Osteocyte (in vitro differentiated cells): ENCODE measurements at places on chromosomes 5 and 9.
A peak's percentile ranks its signal among the peaks of the same experiment; 100 is the strongest.

DNA sequence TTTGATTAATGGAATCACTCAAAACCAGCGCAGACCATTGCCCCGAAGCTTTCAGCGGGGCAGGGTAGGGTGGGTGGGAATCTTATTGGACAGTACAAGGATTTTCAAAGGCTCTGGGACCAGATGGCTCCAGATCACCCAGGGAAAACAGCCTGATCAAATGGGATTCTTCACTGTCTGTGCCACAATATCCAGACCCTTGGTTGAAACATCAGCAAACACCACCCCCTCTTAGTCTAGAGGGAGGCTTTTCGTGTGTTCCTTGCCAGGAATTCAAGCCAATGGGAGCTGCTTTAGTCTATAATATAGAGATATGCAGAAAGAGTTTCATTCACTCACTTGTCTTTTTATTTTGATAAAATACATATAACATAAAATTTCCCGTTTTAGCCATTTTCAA lies 1.7 kb downstream of the GFI1B start:
- no peak for DNase-seq

DNA sequence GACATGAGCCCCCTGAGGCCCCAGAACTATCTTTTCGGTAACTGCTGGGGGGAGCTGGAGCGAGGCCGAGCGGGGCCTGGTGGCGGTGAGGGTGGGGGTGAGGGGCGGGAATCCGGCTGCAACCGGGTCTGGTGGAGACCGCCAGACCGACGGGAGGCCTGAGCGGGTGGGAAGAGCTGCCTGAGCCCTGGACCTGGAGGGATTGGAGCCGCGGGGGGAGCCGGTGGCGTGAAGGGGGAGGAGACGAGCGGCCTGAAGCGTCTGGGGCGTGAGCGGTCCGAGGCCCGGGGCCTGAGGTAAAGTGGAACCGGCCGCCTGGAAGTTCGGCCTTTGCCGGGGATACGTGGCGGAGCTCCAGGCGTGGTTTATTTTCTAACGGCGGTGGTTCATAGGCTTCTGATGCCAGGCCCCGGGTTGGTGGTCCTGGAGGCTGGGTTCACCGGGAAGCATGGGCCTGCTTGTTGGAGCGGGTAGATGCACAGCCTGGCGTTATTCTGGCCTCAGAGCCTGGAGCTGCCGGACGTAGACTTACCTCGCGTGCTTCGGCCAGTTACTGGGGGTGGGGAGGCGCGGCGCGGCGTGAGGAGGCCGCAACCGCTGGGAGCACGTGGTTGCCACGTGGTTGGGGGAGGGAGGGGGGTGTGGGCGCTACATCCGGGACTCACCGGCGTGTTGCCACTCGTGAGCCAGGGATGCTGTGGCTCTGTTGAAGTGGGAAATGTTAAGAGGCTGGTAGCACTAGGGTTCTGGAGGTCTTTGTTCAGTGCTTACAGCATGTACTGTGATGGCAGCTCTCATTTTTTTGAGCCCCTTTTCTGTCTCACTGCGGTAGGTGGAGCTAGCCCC lies 544 bp downstream of the NPM1 start:
- DNase-seq, result peak; percentile 90

GRCh38 chr9:127175764-127176163 lies 53.3 kb upstream of the ANGPTL2 start:
- no peak for DNase-seq

- DNase-seq, result no peak
Observed at GRCh38 chr9:34796924-34797323, 87.0 kb upstream of the CCL21 start.

GRCh38 chr5:53749621-53750020 lies 189.2 kb downstream of the NDUFS4 start:
- no peak for DNase-seq

- DNase-seq, result peak; percentile 95
Observed at GRCh38 chr9:126500600-126501382, 112.9 kb upstream of the LMX1B start.

- no peak for DNase-seq
Observed at GRCh38 chr5:119293516-119293829, 62.3 kb upstream of the TNFAIP8 start.

- DNase-seq, result no peak
Observed at GRCh38 chr9:91207729-91208418, 153.8 kb downstream of the AUH start.

DNA sequence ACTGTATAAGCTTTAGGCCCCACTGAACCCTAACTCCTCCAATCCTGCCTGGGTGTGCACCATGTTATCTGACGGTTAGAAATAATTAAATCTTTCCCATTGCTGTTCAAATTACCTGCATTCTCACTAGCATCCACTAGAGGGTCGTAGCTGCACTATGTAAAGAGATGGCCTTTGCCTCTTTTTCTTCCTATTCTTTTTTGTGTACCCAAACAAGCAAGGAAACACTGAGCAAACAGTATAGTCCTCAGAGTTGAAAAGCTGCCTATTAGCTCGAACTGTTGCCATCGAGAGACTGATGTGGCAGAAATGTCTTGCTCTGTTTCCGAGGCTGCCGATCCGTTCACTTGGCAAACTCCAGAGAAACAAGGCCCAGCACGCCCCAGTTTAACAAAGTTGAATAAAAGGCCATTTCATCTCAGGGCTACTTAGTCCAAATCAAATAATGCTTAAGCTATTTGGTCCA lies 163.8 kb upstream of the TRPM3 start:
- no peak for DNase-seq

- no peak for DNase-seq
Observed at GRCh38 chr5:14105718-14106410, 37.3 kb upstream of the TRIO start.

- no peak for DNase-seq
Observed at GRCh38 chr9:120710110-120710981, 3.9 kb downstream of the MEGF9 start.

DNA sequence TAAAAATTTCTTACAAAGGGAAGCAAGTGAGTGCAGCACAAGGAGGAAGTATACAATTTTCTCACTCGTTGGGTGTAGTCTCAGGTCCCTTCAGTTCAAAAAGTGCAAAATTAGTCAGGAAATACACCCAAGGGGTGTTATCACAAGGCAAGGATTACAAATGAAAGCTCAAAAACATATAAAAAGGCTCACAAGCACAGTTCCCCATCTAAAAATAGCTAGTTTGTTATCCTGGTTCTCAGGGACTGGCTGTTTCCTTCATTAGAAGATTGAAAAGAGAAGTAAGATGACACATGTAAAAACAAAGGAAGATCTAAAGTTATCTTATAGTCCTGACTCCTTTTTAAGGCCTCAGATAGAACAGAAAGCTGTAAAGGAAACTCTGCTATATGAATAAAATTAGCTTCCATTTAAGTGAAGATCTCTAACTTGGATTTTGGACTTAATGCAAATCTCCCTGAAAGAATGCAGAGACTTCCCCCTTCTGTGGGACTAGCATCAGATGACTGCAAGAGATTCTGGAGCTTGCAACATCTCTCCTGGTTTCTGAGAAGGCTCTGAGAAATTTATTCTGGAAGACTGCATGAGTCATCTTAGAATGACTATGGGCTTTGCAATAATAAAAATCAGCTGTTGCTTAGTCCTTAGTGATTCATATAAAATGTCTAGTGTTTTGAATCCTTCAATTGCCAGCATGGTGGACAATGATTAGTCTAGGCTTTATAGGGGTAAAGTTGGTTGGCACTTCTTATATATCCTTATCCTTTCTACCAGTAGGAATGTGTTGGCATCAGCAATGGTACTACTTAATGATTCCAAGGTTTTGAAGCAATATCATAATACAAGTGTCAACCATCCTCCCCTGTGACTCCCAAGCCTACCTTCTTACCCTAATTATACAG lies 25.4 kb downstream of the DAB2 start:
- DNase-seq, result no peak

DNA sequence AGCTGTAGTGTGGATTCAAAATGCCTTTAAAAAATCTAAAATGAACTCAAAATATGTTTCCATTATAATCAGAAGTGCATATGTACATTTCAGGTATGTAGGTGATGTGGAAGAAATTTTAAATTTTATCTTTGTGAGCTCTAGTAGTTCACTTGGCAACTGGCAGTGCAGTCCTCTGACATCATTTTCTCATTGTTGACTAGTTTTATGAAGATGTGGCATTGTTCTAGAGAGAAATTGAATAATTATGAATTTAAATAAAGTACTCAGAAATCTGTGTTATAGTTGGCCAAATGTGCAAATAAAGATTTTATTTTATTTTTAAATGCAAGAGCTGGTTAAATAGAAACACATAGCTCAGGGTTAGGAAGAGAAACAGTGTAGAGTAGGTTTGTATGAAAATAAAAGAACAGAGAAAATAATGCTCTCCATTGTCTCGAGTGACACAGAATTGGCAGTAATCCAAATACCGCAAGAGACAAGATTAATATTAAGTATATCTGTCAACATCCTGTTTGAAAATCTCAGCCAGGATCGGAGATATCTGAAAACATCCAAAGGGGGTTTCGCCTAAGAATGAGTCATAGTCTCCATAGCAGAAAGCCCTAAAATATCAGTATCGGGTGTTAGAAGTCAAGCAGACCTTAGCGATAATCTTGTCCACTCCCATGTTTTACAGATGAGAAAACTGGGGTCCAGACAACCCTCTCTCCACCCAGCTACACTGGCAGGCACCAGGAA lies 189.4 kb downstream of the CCDC192 start:
- no peak for DNase-seq

DNA sequence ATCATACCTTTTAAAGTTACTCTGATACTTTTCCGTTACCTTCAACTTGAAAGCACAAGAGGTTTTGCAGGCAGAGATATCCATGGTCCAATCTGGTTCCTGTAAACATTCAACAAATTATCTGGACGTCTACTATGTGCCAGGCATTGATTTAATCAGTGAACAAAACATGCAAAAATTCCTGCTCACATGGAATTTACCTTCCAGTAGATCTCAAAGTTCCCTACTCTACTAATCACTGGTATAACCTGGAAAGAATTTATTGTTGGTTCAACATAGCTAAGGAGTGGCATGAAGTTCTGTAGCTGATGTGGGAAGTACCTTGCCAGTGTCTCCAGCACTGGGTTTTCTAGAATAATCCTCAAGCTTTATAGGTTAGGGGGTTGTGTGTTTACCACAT lies 9.8 kb downstream of the OCLN start:
- DNase-seq, result no peak

DNA sequence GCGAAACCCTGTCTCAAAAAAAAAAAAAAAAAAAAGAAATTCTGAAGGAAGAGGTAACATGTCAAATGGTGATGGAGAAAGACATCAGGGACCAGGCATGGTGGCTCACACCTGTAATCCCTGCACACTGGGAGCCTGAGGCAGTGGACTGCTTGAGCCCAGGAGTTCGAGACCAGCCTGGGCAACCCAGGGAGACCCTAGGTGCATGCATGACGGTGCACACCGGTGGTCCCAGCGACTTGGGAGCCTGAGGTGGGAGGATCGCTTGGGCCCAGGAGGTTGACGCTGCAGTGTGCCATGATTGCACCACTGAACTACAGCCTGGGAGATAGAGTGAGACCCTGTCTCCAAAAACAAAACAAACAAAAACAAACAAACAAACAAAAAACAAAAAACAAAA lies 1.8 kb downstream of the ISCA1 start:
- DNase-seq, result no peak

DNA sequence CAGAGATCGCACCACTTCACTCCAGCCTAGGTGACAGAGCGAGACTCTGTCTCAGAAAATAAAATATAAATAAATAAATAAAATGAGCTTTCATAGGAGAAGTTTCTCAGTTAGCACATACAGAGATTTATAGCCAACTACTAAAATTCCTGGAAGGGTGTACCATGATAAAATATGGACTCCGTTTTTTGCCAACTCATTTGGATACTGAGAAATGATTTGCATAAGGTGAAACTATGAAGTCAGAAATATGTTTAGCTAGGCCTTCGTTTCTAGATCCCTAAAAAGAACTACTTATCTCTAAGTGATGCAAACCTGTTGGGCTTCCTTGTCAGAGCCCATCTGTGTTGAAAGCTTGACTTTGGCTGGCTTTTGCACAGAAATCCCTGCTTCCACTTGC lies 56.9 kb upstream of the SLC1A1 start:
- no peak for DNase-seq

- no peak for DNase-seq
Observed at GRCh38 chr9:85723215-85723614, 18.5 kb downstream of the AGTPBP1 start.

DNA sequence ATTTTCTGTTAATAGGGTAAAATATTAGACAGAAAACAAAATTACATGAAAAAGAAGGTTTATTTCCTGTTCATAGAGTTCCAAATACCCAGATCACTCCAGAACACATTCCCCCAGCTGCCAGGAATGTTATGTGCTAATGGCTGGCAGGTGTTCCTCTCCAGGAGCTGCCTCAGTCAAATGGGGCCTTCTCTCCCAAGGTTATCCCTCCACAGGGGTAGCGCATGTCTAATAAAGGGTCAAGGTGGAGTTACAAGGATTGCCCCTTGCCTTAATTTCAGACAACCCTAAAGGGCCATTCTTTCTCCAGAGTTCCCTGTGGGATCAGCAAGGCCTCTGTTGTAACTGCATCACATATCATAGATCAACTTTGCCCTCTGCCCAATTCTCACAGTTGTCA lies 148.6 kb upstream of the PLPPR1 start:
- no peak for DNase-seq

- no peak for DNase-seq
Observed at GRCh38 chr5:149268928-149269557, 2.6 kb upstream of the AFAP1L1 start.

DNA sequence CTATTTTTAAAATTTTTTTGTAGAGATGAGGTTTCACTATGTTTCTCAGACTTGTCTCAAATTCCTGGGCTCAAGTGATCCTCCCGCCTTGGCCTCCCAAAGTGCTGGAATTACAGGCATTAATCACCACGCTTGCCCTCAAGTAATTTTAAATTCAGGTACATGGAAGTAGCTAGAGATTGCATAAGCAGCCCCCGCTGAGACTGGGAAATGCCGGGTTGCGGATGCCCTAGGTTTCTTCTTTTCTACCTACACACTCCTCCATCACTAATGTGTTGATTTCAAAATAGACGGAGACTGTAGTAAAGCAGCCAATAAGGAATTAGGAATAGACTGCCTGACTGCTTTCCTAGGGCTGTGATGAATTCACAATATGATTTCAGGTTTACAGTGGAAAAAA lies 202.4 kb downstream of the FANCC start:
- DNase-seq, result no peak

DNA sequence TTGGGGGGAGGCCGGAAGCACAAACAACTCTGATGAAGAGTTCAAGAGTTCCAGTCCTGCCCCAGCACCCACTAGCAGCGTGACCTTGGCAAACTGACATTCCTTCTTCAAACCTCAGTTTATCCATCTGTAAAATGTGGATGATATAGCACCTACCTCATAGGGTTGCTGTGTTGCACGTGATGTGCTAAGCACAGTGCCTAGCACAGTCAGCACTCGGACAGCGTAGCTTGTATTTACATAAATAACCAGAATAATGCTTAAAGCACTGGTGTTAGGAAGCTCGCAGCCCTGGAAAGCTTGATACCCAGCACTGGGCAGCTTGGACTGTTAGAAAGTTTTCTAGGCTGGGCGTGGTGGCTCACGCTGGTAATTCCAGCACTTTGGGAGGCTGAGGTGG lies 5.1 kb downstream of the PKN3 start:
- DNase-seq, result no peak

- DNase-seq, result no peak
Observed at GRCh38 chr9:84932915-84933527, 263.5 kb downstream of the NTRK2 start.
